ENCODE measurements at places on chromosomes 11 and 22. TPM values are rescaled to one million over a fixed set of nuclear protein-coding genes. Genes with fewer than 3 reads are reported as not detected.

DNA sequence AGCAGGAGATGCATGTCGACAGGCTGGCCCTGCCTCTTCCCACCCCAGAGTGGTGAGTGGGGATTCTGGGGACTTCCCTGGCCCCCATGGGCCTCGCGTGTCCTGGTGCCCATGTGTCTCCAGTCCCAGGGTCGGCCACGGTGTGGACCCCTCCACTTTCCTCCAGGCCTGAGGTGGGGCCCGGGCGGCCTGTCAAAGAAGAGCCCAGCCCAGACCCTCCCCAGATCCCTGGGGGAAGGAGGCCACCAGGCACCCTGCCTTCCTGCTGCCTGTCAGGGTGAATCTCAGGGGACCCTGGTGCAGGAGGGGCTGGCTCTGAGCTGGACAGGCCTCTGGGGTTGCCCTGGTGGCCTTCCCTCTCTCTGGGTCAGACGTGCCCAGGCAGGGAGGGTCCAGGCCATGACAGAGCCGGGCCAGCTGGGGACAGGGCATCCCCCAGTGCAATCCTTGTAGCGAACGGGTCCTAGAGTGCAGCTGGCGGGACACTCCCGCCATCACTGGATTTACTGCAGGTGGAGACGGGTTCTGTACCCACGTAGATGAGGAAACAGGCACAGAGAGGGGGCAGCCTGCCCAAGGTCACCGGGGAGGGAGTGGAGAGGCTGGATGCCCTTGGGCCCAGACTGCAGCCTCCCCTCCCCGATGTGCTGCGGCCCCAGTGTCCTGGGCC is 13.5 kb upstream of the MUC6 start:
- no peak for DNase-seq

GRCh38 chr11:44241851-44242250 is 68.1 kb downstream of the ALX4 start:
- no peak for DNase-seq

DNA sequence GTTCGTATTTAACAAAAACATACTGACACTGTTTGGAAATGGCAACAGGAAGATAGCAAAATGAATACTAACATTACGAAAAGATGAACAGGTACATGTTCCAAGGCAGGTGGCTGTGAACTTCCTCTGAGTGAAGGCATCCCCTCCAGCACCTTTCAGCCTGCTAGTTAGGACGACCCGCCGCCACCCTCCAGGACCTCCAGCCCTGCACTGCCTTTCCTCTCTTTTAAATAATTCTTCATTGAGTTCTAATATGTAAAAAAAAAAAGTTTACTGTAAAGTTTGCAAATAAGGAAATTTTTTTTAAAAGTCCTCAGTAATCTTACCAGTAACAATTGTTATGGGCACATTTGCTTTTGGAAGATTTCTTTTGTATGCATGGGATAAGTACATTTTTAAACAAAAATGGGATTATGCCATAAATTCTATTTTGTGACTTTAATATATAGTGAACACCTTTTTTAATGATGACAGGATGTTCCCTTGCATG is 6.0 kb downstream of the NEAT1 start:
- no peak for DNase-seq

DNA sequence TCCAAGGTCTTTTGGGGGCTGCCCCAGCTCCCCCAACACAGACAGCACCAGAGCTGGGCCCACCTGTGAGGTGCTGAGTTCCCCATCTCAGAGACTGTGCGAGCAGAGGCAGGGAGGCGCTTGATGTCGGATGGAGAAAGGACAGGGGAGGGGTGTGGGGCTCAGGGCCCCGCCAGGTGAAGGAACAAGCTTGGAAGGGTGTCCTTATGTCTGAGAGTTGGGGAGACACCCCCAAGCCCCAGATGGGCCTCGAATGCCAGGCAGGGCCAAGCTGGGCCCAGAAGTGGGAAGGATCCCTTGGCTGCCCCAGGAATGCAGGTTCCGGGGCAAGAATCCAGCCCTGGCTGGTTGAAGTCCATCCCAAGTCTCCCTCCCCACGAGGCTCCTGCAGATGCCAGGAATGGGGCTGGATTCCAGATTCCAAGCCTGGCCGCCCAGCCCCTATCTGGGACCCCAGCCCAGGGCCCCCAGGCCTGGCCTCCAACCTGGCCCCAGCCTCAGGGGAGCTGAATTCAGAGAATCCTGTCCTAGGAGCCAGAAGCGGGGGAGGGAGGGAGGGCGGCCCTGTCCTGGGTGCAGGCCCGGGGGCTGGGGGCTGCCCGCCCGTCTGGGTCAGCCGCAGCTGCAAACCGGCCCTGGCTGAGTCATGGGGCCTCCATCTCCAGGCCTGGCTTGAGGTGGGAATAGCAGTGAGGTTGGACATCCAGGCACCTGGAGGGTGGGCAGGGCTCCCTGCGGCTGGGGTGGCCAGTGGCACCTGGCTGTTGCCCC is 50.9 kb downstream of the CDKN1C start:
- DNase-seq, result no peak

- no peak for DNase-seq
Measured at GRCh38 chr11:129223260-129223659, 31.1 kb upstream of the ARHGAP32 start.

DNA sequence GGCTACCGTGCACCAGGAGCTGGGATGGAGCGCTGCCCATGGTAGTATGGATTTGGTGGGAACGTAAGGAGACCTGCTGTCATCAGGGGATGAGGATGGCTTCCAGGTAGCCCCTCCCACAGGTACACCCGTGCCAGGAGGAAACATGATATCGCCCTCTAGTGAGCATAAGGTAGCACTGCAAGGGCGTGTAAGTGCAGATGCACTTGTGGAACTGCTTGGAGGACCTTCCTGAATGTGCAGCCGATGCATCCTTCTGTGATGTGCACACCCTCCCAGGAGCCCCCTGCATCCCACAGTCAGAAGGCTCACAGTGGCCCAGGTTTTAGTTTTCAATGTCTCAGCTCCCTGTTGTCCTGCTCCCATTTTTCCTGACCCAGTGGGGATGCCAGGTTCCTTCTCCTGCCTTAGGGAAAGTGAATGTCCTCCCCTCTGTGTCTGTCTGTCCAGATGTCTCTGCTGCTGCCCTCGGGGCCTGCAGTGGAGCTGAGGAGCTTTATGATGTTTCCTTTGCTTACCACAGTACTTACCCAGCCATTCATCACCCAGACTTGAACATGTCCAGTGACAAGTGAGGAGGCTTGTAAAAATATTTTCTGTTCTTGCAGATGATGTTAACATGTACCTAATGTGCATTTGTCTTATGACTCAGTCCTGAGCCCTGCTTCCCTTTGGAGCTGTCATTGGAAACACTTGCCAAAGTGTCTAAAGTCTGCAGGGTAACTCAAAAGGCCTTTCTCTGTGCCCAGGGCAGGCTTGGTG is 49.2 kb downstream of the DBX1 start:
- peak; percentile 9 for DNase-seq

ARL2 gene
- 90.0 TPM for polyA plus RNA-seq

EIF3D gene
- polyA plus RNA-seq, result 191 TPM

KRTAP5-8 gene
- polyA plus RNA-seq, result not detected

Measured in naive thymus-derived CD4-positive, alpha-beta T cell (primary cell).